ENCODE measurements at places on chromosomes 7 and 10.

GRCh38 chr10:112122827-112123226 lies 60.7 kb downstream of the GPAM start:
- no peaks in the 10 kb centered on the region for H3K4me1 ChIP-seq
- DNase-seq: no peak
- H3K27me3 ChIP-seq: no peaks in the 10 kb centered on the region
- H3K27ac ChIP-seq: no peak overlapping the region
- no peaks in the 10 kb centered on the region for H3K36me3 ChIP-seq

GRCh38 chr7:122454776-122455507 lies 150.4 kb upstream of the FEZF1 start:
- no peak for DNase-seq
- H3K36me3 ChIP-seq: no peaks in the 10 kb centered on the region
- no peak overlapping the region for H3K4me3 ChIP-seq

DNA sequence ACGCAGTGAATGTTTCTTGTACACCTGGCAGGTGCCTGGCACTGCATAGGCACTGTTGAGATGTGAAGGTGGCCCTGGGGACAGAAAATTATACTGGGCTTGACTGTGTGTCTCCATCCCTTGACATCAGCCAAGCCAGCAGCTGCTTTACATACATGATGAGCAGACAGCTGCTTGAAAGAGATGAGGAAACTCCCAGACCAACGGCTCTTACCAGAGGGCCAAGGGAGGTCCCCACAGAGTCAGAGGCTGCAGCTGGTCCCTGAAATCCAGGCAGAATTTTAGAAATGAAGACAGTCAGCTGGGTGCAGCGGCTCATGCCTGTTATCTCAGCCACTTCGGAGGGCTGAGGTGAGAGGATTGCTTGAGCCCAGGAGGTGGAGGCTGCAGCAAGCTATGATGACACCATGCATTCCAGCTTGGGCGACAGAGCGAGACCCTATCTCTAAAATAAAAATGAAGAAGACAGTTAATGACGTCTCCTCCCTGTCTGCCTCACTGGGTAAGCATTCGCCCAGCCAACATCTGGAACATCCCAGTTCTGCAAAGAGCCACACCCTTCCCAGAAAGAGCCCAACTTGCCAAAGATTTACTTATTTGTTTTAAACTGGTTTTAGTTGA lies 17.6 kb downstream of the LIMK1 start:
- H3K36me3 ChIP-seq: peaks cover 58% of the 10 kb centered on the region
- H3K27ac ChIP-seq: peak overlapping the region; percentile 98
- peak overlapping the region; percentile 70 for H3K4me3 ChIP-seq
- peaks cover 38% of the 10 kb centered on the region for H3K4me1 ChIP-seq
- peak; percentile 60 for DNase-seq

- H3K27ac ChIP-seq: peak overlapping the region; percentile 94
- DNase-seq: peak; percentile 25
- H3K27me3 ChIP-seq: peaks cover 3% of the 10 kb centered on the region
- peak overlapping the region; percentile 99 for H3K4me3 ChIP-seq
- H3K36me3 ChIP-seq: peaks cover 9% of the 10 kb centered on the region
Observed at GRCh38 chr7:139775829-139776266, 1.9 kb downstream of the HIPK2 start.

GRCh38 chr10:31749301-31749700 lies 179.3 kb downstream of the ARHGAP12 start:
- no peaks in the 10 kb centered on the region for H3K36me3 ChIP-seq
- H3K27me3 ChIP-seq: no peaks in the 10 kb centered on the region
- H3K27ac ChIP-seq: no peak overlapping the region
- peaks cover 10% of the 10 kb centered on the region for H3K4me1 ChIP-seq

DNA sequence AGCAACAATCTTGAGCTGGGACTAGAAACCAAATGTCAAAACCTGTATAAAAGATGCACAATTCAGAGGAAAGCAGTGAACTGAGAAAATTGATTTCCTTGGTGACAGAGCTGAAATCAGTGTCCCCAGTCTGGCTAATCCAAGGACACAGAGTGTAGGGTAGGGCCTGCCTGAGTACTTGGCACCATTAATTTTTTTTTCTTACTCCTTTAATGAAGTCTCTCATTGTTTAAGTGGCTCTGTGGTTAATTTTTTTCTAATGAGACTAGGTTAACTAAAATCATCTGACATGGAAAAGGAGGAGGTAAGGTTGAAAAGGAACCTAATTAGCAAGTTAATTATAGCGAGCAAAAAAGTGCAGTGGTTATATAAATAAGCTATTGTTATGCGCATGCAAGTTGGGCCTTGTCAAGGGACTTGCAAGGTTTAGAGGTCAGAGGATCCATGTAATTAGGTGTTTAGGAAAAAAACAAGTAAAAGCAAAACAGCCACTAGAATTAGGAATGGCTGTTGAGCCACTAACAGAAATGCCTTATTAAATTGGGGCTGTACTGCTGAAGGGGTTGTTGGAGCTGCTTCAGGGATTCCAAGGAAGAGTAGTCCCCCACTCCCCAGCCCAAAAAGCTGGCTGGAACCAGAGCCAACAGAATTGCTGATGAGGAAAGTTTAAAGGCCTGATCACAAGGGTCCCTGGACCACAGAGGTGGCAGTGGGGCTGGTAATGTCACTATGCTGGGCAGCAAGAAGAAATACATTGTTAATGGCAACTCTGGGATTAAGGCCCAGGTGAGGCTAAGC lies 58.9 kb upstream of the STRIP2 start:
- DNase-seq: no peak
- peaks cover 9% of the 10 kb centered on the region for H3K4me1 ChIP-seq
- no peak overlapping the region for H3K27ac ChIP-seq
- peaks cover 7% of the 10 kb centered on the region for H3K36me3 ChIP-seq
- H3K4me3 ChIP-seq: no peak overlapping the region

DNA sequence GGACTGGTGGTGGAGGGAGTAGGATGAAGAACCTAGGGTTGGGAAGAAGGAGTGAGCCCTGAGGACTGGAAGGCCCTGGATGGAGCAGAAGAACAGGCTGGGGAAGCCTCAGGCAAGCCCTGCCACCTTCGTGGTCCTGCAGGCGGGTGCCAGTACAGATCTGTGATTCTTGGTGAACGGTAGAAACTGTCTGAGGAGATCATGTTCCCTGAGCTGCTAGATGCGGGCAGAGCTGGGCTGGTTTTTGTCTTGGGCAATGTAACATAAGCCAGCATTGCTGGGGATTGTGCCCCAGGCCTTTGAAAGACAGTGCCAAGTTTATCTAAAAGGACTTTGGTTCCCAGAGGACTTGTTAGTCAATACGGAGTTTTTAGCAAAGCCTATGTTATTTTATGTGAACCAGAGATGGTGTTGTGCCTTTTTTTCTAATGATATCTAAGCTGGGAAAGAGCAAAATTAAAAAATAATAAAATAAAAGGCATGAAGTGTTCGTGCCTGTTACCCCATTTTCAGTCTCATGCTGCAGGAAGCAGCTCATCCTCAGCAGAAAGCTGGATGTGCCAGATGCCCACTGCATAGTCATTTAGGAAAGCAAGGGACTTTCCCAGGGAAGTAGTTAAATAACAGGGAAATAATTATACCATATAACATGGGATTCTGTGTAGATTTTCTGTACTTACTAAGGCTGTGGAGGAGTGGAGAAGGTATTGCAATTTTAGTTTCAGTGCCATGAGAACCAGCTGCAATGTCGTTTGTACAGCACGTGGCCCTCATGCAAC lies 24.4 kb upstream of the FIGNL1 start:
- no peak overlapping the region for H3K4me3 ChIP-seq
- peaks cover 6% of the 10 kb centered on the region for H3K27me3 ChIP-seq
- no peak overlapping the region for H3K27ac ChIP-seq
- DNase-seq: no peak

DNA sequence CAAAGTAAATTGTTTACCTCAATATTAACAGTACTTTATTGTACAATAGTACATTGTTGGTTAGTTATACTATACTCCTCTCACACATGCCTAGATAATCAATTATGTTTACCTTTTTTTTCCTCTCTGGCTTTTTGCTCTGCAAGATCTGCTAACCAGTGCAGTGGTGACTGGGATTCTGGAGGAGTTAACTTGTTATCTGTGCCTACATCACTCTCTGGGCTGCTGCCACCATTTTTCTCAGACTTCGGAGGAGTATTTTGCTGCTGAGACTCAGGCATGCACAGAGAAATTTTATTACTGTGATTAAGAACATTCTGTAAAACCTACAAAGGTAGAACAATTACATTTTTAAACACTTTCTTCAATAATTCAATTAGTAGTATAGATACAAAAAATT lies 59.7 kb downstream of the NRBF2 start:
- peaks cover under 1% of the 10 kb centered on the region for H3K4me1 ChIP-seq
- H3K36me3 ChIP-seq: peaks cover 80% of the 10 kb centered on the region

GRCh38 chr7:135238112-135238744 lies 4.6 kb downstream of the STRA8 start:
- no peaks in the 10 kb centered on the region for H3K36me3 ChIP-seq
- H3K27me3 ChIP-seq: peaks cover 4% of the 10 kb centered on the region
- H3K4me1 ChIP-seq: peaks cover 27% of the 10 kb centered on the region
- no peak overlapping the region for H3K4me3 ChIP-seq

- H3K4me1 ChIP-seq: peaks cover 67% of the 10 kb centered on the region
- H3K27me3 ChIP-seq: no peaks in the 10 kb centered on the region
- peak overlapping the region; percentile 74 for H3K4me3 ChIP-seq
- peak overlapping the region; percentile 85 for H3K27ac ChIP-seq
- DNase-seq: no peak
Observed at GRCh38 chr7:2821161-2821841, 22.8 kb downstream of the GNA12 start.

DNA sequence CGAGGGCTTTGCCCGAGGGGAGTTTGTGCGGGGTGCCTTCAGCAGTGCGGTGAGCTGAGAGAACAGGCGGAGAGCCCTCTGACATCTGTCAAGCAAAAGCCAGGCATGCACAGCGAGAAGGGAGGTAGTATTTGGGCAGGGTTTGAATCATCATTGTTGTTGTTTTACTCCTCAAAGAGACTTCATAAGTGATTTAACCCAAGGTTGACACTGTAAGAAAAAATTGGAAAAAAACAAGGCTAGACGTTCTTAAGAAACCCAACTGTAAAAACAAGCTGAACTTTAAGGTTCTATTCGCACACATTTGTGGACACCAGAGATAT lies 1.3 kb downstream of the ADAM22 start:
- no peak overlapping the region for H3K27ac ChIP-seq
- peak overlapping the region; percentile 89 for H3K4me3 ChIP-seq
- peaks cover 9% of the 10 kb centered on the region for H3K27me3 ChIP-seq
- H3K36me3 ChIP-seq: no peaks in the 10 kb centered on the region
- DNase-seq: no peak

DNA sequence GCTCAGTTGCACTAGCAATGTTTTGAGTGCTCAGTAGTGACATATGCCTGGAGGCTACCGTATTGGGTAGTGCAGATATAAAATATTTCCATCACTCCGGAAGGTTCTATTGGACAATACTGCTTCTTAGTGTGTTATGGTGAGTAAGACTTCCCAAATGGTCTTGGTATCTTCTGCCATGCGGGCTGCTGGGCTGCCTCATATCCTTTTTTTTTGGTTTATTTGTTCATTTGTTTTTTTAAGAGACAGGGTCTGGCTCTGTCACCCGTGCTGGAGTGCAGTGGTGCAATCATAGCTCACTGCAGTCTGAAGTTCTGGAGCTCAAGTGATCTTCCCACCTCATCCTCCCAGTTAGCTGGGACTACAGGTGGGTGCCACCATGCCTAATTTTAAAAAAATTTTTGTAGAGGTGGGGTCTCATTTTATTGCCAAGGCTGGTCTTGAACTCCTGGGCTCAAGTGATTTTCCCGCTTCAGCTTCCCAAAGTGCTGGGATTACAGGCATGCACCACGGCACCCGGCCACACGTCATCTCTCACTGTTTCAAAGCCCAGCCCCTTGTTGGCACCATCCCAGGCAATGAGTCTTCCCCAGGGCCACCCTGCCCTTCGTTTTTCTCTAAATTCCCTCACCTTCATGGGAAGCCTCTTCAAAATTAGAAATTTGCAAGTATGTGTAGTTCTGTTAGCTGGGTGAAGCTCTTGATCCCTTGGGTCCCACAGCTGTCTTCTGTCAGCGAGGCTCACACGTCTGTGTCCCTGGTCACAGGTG lies 111.0 kb upstream of the KLF14 start:
- no peaks in the 10 kb centered on the region for H3K27me3 ChIP-seq
- no peaks in the 10 kb centered on the region for H3K36me3 ChIP-seq
- H3K27ac ChIP-seq: no peak overlapping the region
- no peak overlapping the region for H3K4me3 ChIP-seq
- DNase-seq: no peak

GRCh38 chr7:34762764-34763163 lies 104.7 kb downstream of the NPSR1 start:
- H3K27ac ChIP-seq: no peak overlapping the region
- H3K36me3 ChIP-seq: no peaks in the 10 kb centered on the region
- no peak for DNase-seq
- H3K4me1 ChIP-seq: no peaks in the 10 kb centered on the region

- no peak for DNase-seq
- no peak overlapping the region for H3K4me3 ChIP-seq
- H3K27me3 ChIP-seq: peaks cover 11% of the 10 kb centered on the region
- no peaks in the 10 kb centered on the region for H3K36me3 ChIP-seq
- no peak overlapping the region for H3K27ac ChIP-seq
- peaks cover 3% of the 10 kb centered on the region for H3K4me1 ChIP-seq
Observed at GRCh38 chr10:77290528-77291155, 347.0 kb downstream of the KCNMA1 start.

DNA sequence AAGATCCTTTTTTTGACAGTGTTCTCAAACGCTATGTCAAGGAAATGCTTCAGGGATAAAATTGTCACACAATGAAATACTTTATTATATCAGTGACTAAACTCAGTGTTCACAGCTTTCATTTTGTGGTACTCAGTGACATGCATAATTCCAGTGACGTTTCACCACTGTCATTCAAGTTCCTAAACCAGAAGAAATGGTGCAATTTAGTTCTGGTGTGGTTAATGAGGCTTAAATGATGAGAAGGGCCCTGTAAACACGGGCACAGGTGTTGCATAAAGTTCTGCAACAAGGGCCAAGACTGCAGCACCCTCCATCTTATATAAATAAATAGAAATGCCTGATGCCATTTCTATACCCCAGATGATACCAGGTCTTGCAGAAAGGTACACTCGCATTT lies 1247.1 kb downstream of the GATA3 start:
- no peak overlapping the region for H3K27ac ChIP-seq
- DNase-seq: no peak
- no peaks in the 10 kb centered on the region for H3K36me3 ChIP-seq
- H3K27me3 ChIP-seq: peaks cover 4% of the 10 kb centered on the region
- H3K4me1 ChIP-seq: no peaks in the 10 kb centered on the region

DNA sequence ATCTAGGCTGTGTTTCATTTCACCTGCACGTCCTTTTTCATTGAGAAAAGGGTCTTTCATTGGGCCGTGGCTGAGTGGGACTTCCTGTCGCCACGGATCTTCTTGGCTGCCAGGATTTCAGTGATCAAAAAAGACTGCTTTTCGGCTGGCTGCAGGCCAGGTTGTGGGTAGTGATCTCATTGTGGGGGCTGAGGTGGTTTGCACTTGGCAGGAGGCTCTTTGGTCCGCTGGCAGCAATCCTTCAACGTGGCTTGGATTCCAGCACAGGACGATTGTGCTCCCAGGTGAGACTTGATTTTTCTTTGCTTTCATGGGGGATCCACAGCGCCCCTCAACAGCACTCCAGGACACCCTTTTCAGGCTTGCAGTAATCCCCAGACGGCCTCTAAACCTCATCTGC lies 29.0 kb upstream of the ZNF273 start:
- H3K27me3 ChIP-seq: peaks cover 11% of the 10 kb centered on the region
- peaks cover 11% of the 10 kb centered on the region for H3K4me1 ChIP-seq
- DNase-seq: no peak
- H3K27ac ChIP-seq: no peak overlapping the region
- H3K36me3 ChIP-seq: no peaks in the 10 kb centered on the region

Data from activated B cell treated with CpG ODN at 0.5 μM for 24 hours (primary cell).